ENCODE measurements at places on chromosomes 5 and 9.

GRCh38 chr9:129267141-129267540 lies 89.1 kb upstream of the IER5L start:
- no peak for DNase-seq

DNA sequence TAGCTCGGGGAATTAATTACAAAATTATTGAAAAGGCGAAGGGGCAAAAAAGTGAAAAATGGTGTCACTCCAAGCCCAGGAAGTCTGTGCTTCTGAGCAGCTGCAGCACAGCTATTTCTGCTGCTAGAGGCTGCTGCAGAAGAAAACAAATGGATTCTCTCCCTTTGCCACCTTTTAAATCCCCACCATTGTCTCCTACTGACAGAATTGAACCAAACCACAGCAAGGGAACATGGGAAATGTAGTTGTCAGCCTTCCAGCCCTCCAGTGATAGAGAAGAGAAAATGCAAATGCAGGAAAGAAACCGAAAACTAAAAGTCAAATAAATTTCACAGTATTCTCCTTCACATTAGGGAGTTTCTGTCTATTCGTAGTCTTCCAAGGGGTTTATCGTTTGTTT lies 33.4 kb upstream of the CDC42SE2 start:
- no peak for DNase-seq

- DNase-seq, result peak; percentile 37
Measured at GRCh38 chr5:54738118-54738972, 220.8 kb downstream of the SNX18 start.

DNA sequence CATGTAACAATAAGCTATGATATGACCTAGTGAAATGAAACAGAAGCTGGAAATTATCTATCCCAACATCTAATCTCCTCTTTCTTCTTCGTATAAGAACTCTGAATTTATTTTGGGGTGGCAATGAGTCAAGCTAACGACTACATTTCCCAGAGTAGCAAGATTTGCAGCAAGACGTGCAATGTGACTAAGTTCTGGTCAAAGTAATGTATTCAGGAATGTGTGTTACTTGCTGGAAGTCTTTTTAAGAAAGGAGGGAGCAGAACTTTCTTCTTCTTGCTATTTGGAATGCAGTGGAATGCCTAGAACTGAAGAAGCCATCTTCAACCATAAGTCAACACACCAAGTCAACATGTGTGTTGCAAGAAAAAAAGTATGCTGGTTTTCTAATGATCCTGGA lies 406.6 kb upstream of the MEF2C start:
- no peak for DNase-seq

GRCh38 chr9:108517651-108518365 lies 338.0 kb downstream of the ACTL7B start:
- DNase-seq, result no peak

- DNase-seq, result no peak
Measured at GRCh38 chr5:28954074-28954473, 1915.7 kb upstream of the CDH9 start.
